ENCODE measurements at places on chromosomes 1 and 21. TPM values are rescaled to one million over a fixed set of nuclear protein-coding genes. Genes with fewer than 3 reads are reported as not detected.

CRYBG2 gene
- total RNA-seq: 12.8 TPM

OXCT2 gene
- total RNA-seq: 0.77 TPM

PAQR6 gene
- 1.1 TPM for total RNA-seq

ALPL gene
- 1.6 TPM for total RNA-seq

DNA sequence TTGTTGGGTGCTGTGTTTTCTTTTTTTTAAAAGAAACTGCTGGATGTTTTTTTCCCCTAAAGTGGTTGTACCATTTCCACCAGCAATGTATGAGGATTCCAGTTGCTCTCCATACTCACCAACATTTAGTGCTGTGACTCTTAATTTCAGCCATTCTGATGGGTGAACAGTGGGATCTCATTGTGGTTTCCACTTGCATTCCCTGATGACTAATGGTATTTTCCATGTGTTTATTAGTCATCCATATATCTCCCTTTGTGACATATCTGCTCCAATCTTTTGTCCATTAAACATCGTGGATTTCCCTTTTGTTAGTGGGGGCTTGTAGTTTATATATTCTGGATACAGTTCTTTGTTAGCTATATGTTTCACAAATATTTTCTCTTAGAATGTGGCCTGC is 206.0 kb downstream of the CAMTA1 start:
- no peak for DNase-seq

DNA sequence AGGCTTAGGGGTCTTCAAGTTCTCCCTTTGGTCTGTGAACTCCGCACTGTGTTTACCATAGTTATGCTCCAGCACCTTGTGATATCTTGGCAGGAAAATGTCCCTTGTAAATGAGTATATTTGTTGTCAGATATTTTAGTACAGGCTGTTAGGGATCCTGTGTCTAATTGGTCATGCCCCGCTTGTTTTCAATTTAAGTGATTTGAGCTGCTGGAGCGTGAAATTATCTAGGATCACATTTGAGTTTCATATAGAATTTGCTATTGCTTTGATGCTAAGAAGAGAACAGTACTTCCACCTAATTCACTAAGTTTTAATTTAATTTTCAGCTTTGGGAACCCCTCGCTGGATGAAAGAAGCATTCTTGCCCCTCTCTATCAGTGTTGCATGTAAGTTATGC is 15.4 kb upstream of the TOR3A start:
- DNase-seq: no peak

GRCh38 chr1:42721926-42722325 is 18.1 kb downstream of the CLDN19 start:
- DNase-seq: no peak

DNA sequence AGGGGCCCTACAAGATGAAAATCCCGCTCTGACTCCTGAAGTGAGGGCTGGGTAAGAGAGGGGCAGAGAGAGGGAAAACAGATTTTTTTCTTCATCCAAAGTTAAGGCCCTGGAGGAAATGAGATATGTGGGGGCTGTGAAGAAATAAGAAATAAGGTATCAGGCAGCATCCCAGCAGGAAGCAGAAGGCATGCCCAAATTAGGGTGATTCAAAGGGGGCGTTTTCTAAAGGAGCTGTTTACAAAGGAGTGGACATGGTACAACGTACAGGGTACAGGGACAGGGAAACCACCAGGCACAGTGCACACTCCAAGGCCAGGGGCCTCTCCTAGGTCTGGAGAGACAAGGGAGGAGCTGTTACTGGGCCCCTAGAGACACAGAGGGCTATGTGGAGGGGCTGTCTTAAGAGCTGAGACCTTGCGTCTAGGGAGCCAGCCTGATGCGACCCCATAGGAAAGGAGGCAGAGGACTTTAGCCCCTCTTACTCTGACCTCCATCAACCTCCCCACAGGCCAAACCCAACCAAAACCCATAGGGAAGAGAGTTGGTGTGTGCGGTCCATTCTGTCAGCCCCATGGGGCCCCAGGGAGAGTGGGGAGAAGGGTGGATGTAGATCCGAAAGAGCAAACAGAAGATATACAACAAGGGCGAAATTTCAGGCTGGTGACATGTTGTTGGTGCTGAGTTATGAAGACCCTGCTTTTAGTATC is 38.6 kb downstream of the STYXL2 start:
- no peak for DNase-seq

- DNase-seq: no peak
Measured at GRCh38 chr1:203462878-203463277, 12.7 kb upstream of the PRELP start.

- DNase-seq: no peak
Measured at GRCh38 chr1:219427403-219427802, 185.5 kb downstream of the ZC3H11B start.

DNA sequence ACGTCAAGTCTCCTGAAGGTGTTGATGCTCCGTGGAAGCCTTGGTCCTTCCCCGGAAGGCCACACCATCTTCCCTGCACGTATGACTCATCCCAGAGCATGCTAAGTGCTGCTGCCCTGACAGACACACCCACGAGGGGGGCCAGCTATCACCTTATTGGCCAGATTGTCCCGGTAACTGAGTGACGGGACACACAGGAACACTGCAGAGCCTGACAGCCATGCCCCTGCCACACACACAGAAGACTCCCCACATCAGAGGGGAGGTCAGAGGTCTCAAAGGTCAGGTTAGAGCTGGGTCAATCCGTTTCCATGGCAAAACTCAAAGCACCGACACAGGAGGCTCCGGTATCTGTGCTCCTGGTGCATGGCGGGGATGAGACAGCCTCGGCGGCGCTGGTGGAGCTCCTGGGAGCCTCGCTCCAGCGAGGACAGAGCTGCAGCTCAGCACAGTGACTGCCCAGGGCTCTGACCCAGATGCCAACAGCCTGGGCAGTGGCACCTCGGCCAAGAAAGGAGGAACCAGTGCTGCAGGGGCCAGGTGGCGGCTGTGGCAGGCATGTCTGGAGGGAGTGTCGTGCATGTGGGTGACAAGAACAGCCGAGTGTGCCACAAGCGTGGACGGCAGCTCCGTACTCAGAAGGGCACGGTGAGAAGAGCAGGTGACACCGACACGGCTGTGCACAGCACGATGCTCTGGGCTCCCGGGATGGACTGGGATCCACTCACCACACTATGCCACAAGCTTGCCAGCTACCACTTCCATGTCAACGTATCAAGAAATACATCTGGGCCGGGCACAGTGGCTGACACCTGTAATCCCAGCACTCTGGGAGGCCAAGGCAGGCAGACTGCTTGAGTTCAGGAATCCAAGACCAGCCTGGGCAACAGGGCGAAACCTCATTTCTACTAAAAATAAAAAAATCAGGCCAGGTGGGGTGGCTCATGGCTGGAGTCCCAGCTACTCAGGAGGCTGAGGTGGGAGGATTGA is 14.8 kb upstream of the TMEM240 start:
- no peak for DNase-seq

- no peak for DNase-seq
Measured at GRCh38 chr1:236953151-236953700, 51.0 kb downstream of the MT1HL1 start.

DNA sequence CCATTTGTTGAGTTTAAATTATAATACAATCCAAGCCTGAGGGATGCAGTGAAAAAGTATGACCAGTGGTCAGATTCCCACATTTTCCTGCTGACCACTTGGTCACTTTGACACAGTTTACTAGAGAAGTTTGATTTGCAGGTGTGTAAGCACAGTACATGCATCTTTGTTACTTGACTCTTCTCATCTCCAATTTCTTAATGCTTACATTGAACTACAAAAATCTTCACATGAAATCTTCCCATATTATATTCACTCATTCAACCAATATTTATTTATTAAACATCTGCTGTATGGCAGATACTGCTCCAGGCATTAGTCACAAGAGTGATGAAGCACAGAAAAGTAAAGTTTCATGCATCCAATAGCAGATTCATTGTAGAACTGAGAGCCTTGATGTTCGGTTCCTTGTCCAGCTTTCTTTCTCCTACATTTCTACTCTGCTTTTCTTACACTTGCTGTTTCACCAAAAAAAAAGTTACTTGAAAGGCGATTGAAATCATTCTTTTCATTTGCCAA is 211.7 kb downstream of the NFIA start:
- no peak for DNase-seq

DNA sequence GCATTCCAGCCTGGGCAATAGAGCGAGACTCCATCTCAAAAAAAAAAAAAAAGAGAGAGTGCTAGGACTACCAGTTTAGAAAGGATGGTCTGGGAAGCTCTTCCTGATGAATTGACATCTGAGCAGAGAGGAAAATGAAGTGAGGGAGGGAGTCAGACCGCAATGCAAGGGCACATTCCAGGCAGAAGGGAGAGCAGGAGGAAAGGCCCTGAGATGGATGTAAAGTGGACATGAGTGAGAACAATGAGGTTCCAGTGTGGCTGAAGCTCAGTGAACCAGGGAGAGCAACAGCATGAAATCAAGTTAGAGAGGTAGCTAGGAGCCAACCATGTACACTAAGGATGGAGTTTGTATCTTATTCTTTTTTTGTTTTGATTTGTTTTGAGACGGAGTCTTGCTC is 55.9 kb upstream of the SPOCD1 start:
- DNase-seq: no peak

DNA sequence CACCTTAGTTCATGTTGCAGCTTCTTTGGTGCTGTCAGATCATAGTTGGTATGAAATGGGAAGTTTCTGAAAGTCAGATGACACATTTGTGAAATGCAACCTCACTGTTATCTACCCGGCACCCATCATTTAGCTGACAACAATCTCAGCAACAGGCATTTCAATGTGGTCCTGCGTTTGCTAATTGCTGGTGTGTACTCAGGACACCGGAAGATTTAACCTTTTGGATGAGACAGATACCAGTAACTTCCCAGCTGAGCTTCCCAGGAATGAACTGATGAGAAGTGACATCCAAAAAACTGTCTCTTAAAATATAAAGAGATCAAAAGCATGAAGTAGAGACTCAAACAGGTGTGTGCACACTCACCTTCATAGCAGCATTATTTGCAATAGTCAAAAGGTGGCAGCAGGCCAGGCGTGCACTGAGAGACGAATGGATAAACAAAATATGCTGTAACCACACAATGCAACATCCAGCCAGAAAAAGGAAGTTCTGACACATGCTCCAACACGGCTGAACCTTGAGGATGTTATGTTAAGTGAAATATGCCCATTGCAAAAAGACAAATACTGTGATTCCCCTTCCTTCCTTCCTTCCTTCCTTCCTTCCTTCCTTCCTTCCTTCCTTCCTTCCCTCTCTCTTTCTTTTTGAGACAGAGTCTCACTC is 7.9 kb upstream of the CLDN14 start:
- peak; percentile 46 for DNase-seq

DNA sequence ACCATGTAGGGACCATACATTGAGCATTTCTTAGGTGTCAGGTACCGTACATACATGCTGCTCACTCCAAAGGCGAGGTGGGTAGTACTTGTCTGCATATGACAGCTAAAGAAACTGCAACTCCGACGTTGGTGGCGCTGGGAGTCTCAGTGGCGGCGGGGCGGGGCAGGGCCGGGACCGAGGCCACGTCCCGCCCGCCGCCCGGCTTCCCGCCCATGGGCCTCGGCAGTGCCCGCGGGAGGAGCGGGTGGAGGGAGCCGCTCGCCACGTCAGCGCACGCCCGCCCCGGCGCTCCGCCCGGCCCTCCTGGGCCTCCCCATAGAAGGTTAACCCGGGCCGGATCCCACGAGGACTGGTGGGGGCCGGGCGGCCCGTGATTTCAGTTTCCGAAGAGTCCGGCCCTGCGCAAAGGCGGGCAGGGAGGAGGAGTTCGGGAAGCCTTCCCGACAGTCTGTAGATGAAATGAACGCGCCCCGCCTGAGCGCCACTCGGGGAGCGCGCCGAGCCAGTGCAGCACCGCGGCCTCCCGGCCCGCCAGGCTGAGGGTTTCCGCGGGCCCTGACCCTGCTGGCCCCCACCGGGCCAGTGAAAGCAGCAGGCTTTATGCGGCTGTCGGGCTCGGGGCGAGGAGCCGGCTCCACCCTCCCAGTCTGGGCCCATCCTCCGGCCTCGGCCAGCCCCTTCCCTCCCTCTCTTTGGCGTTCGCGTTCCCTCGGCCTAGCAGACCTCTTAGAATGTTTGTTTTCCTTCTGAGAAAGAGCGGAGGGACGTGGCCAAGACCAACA is 119.9 kb upstream of the JUN start:
- DNase-seq: peak; percentile 93

DNA sequence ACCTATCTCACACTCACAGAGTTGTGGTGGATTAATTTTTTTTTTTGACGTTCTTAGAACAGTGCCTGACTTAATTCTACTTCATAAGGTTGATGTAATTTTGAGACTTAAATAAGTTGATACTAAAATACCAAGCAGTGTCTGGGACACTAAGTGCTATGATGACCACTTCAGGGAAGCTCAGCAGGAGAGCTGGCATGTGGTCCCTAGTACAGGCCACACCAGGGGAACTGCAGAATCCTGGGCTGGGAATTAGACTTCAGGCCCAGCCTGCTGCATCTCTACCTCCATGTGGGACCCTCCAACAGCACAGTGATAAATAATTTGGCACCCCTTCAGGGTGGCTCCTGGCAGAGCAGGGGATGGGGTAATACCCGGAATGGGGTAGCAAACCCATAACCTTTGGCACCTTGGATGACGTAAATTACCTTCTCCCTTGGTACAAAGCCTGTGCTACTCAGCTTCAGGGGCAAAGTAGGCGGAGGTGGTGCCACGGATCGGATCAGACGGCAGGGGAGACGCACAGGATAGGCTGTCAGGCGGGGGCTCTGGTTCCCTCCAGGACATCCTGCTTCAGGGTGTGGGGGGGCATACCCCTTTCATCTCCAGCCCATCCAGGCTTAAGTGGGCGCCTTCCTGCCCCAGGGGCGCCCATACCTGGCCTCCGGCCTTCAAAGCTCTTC is 4.8 kb downstream of the MFSD2A start:
- DNase-seq: no peak

DNA sequence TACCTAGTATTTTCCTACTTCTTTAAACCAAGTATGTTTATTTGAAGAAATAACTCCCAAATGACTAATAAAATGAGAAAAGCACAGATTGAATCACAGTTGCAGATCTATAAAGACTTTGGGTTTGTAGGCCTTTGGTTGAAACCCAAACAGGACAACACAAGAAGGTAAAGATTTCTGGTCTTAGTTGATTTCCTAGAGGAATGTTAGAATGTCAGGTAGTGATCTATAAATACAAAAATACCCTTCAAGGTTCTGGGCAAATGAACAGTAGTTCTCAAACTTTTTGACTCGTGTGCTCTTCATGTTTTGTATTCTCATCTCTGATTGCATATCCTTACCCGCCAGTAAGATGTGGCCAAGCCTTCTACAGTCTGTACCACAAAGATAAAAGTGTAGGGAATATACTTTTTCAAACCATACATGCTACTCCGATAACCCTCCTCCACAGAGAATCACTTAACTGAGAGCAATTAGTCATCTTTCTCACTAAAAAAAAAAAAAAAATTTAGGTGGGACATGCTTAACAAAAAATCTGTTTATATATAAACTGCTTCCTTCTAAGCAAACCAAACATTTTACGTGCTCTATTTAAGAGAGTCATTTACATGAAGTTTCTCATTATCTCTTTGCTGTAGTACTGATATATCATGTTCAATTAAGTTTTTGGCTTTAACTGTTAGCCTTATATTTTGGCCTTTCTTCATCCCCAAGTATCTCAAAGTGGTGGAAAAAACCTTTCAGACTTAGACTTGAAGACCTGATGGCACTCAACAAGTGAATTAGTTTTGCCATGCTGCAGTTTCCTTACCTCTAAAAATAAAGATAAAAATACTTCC is 36.0 kb downstream of the CNIH4 start:
- DNase-seq: no peak
